ENCODE measurements at places on chromosomes 6 and 20.

DNA sequence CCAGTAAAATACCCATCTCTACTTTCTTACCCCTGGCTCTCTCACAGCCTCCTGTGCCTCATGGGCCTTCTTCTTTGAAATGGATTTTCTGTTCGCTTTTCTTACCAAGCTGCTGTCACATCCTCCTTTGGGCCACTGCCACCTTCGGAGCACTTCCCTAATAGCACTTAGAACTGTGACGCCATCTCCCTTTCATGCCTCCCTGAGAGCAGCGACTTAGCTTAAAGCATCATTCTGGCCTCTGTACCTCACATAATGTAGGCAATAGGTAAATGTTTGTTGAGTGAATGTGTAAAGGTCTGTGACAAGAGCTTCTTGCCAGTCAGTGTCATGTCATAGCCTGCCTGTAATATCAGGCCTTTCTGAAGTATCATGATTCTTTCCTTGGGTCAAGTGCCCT, 78.8 kb downstream of the ADGRG6 start:
- no peak for DNase-seq

- DNase-seq, result no peak
These were observed 81.4 kb downstream of the LIN28B start for GRCh38 chr6:105038259-105038658.

GRCh38 chr20:19977373-19977770, 39.8 kb upstream of the NAA20 start:
- no peak for DNase-seq

DNA sequence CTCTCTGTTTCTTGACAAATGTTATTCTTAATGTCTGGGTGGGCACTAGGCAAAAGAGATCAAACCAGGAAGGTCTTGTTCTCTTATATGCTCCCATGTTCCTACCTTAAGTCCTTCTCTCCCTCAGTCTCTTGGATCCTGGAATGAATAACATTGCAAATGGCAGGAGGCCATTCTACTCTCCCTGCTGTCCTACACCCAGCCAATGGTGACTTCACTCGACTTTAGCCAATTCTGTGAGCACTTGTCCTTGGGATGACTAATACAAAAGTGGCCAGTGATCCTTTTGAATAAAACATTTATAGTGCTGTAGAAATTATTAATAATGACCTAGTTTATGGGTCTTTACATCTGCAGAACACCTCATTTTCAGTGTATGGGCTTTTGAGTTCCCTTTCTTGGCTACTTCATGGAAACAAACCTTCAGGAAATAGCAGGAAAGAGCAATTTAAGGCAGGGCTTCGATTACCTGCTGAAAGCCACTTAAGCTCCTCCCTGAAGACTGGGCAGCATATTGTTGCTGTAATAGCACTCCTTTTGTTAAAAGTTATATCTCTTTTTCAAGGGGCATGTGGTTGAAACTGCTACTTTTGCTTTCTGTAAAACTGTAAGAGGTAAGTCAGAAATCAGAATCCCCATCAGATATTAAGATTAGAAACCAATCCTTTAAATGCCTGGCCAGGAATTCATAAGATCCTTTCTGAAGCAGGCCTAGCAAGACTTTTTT, 10.5 kb downstream of the OTOR start:
- DNase-seq, result no peak

DNA sequence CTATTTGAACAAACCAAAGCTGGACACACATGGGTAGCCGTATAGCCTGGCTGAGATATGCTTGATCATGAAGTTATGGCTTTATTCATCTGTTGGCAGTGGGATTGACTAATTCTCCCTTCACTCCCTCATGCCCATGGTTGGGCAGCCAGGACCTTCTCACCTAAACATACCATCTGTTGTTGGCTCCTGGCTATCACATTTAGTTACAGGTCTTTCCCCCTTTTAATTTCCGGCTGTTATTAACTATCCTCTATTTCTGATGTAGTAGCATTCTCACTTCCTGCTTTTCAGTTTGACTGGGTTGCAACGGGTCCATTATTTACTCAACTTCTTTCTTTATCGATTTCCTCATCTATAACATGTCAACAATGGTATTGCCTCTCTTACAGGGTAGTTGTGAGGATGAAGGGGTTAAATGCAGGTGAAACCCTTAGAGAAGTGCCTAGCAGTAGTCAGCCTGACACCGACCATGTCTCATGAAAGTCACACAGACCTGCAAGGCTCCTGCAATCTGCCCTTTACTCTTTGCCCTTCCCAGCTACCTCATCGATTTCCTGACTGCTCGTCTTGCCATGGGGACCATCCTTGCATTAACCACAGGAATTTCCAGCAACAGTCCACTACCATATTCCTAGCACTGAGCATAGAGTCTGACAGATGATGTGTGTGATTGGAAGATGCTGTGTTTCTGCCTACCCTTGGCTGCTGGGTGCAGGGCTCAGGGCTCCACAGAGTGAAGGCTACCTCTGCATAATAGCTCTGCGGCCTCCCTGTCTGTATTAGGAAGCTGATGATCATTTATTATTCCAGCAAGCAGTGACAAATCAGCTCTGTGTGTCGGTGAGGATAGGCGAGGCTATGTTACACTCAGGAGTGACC, 42.2 kb downstream of the PPP1R14C start:
- DNase-seq, result no peak

DNA sequence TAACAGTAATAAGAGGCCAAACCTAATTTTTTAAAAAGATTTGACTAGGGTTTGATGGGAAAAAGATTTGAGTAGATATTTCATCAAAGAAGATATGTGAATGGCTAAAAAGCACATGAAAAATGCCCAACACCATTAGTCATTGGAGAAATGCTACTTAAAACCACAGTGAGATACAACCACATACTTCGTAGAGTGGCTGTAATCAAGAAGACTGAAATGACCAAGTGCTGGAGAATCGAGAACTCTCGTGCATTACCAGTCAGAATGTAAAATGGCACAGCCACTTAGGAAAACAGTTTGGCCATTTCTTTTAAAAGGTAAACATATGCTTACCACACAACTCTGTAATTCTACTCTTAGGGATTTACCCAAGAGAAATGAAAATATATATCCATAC, 175.5 kb downstream of the EYA2 start:
- no peak for DNase-seq

DNA sequence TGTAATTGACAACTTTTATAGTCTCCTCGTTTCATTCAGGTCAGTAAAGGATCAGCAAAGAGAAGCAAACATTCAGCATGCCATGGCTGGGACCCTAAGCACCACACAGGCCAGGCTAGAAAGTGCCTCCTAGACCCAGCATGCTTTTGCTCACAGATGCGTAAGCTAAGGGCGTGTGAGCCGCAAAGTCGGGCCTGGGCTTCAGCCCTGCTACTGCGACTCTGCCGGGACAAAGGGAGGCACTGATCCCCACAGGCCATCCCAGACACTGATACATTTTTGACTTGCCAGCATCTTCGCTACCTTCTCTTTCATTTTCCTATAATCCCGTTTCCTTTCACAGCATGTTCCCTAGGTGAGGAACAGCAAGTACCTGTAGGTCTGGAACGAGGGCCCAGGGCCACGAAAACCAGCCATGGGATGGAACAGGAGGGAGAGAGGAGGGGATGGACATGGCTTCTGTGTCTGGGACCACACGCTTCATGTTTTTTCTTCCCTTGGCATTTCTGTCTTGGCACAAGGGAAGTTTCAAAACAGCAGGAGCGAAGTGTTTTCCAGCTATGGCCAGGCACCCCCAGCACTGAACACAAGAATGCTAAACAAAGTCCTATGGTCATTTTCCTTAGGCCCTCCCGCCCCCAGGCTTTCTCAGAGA, 42.6 kb downstream of the IRF4 start:
- DNase-seq, result no peak

DNA sequence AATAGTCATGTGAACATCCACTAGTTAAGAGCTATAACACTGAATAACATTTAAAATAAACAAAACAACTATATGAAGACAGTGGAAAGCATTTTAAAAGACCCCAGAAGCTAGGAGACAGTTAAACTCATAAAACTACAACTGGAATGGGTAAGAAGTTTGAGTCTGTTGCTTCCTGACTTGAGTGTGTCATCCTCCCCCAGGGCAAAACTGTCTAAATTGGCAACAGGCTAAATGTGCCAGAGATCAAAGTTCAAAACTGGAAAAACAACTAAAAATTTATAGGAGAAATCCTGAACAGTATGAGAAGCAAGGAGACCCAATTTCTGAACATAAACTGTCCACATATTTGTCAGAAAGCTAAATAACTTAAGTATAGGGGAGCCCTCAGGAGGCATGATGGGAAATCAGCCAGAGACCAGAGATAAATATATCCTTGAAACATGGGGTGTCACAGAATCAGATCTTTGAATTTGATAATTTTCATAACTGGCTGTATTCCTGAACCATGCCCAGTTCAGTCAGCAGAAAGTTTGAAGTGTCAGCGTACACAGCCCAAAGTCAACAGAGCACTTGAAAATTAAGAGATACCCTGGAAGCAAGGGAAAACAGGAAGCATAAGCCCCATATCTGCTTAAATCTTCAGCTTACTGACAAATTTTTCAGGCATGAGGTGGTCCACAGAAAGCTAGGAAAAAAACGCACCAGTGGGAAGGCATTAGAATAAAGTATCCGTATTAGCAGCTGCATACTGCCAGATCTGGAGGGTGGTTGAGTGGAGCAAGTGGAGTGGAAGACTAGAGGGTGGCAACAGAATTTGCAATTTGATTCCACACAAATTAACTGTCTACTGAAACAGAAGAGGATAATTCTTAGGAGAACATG, 516.1 kb upstream of the MAN1A1 start:
- DNase-seq, result no peak

DNA sequence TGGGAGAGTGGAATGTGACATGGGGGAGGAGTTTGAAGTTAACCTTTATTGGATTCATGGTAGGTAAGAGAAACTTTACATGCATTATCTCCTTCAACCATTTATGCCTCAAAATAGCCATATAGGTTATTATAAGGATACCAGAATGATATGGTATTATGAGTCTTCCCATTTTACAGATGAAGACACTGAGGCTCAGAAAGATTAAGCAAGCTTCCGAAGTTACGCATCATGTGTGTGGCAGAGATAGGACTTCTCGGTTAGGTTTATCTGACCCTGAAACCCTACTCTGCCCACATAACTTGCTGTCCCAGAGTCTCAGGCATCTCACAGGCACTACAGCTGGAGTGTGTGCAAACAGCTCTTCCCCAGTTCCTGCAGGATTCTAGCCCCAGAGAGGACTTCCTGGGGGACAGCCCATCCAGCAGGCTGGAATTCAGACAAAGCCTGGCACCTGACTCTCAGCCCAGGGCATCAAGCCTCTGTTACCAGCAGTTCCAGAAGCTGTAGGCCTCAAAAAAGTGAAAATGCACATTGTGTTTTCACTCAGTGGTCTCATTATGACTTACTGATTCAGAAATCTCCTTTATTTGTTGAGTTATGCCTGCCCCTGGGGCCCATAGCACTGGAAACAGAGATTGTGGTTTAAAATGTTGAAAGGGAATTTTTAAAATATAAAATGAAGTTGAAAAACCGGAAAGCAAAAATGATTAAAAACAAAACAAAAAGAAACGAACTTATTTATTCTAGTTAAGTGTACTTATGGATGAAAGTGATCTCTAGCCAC, 512.8 kb upstream of the CHD6 start:
- DNase-seq, result no peak

DNA sequence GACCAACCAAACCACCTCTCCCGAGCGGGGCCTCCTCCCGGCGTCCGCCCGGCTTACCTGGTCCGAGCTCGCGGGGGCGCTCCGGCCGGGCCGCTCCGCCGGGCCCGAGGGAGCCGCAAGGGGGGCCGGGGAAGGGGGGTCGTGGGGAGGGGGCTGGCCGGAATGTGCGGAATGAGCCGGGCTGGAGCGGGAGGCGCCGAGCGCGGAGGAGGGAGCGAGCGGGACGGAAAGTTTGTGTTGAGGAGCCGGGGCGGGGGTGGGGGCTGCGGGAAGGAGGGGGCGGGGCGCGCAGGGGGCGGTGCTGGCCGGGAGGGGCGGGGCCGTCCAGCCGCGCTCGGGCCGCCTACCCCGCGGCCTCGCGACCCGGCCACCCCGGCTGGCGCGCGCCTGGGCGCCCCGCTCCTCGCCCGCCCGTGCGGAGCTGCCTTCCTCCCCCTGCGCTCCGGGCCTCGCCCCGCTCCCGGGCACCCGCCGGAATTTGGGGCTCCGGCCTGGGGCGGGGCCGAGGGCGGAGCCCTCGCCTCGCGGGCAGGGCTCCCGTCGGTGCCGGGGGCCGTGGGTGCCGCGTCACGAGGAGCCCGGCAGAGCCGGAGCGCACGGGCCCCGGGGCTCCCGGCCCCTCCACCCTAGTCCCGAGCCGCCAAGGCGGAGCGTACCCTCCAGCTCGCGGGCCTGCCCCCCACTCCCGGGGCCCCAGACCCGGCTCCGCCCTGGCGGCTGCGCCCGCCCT, at the start of gene TEAD3:
TEAD3 (minus strand) TSS at position 239 of the 730 bp plus-strand sequence.
- DNase-seq, result no peak

DNA sequence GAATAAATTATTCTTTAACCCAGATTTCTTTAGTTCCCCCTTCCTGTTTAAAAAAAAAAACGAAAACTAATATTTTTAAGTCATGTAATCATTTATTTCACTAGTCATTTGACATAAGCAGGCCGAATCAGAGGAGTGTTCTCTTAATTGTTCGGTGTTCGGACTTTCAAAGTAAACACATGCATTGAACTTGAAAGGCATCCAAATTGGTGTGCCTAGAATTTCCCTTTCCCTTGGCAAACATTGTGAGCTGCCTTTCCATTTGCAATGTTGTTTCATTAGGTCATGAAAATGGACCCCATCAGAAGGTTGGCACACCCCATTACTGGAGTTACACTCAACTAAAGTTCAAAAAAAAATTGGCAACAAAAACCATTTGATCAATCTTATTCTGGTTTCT, 283.0 kb upstream of the MARCKS start:
- no peak for DNase-seq

Data from DMS 273 treated with DMSO at 0.1 percent for 48 hours (cell line).